AG04450 (cell line): ENCODE measurements at places on chromosomes 7 and 10. TPM values are rescaled to one million over a fixed set of nuclear protein-coding genes. Genes with fewer than 3 reads are reported as not detected.

GRCh38 chr7:94378356-94378755 is 16.3 kb upstream of the COL1A2 start:
- DNase-seq = no peak

DNA sequence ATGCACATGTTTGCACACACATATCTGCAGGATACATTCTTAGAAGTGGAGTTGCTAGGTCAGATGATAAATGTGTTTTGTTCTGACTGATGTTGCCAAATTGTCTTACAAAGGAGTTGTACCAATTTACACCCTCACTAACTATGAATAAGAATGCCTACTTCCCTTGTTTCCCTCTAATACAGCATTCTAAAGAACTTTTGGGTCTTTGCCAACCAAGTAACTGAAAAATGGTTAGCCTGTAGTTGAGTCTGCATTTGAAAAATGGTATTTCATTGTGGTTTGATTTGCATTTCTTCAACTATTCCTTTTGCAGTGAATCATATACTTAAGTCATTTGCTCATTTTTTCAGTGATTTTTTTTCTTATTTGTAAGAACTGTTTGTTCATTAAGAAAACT is 48.4 kb downstream of the TMEM26 start:
- DNase-seq = peak; percentile 21

- DNase-seq = no peak
These were observed 75.7 kb downstream of the RNLS start for GRCh38 chr10:88507404-88507803.

Gene ERVW-1
- polyA plus RNA-seq = not detected in 2 replicates

Gene PHYHIPL
- polyA plus RNA-seq = not detected in 2 replicates
